ENCODE measurements at places on chromosomes 3 and 15. TPM values are rescaled to one million over a fixed set of nuclear protein-coding genes. Genes with fewer than 3 reads are reported as not detected.

The DPPA2 gene
- 0.92 TPM for polyA plus RNA-seq

The MLF1 gene
- 63.7 TPM for polyA plus RNA-seq

The LHFPL4 gene
- polyA plus RNA-seq, result 0.04 TPM

The SAMMSON gene
- not detected for polyA plus RNA-seq

GRCh38 chr3:14921034-14921616 lies 26.3 kb upstream of the NR2C2 start:
- DNase-seq, result peak; percentile 78

DNA sequence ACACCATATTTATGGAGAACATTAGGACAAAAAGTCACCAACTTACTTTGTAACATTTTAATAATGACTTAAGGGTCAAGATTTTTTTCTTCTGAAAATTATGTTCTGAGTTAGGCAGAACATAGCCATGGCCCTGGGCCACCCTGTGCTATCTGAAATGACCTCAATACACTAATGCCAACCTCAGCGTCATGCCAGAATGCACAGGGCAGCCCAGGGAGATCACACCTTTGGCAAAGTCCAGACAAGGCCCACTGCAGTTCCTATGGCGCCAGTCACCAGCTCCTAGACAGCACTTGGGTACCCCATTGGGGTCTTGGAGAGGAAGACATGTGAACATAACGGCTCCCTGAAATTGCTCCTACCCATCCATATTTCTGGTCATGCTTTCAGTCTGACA lies 33.1 kb downstream of the HCLS1 start:
- DNase-seq, result no peak

- no peak for DNase-seq
Observed at GRCh38 chr15:52010633-52011595, 8.1 kb upstream of the MAPK6 start.

- peak; percentile 79 for DNase-seq
Observed at GRCh38 chr3:186107215-186108105, 1.4 kb downstream of the ETV5 start.

DNA sequence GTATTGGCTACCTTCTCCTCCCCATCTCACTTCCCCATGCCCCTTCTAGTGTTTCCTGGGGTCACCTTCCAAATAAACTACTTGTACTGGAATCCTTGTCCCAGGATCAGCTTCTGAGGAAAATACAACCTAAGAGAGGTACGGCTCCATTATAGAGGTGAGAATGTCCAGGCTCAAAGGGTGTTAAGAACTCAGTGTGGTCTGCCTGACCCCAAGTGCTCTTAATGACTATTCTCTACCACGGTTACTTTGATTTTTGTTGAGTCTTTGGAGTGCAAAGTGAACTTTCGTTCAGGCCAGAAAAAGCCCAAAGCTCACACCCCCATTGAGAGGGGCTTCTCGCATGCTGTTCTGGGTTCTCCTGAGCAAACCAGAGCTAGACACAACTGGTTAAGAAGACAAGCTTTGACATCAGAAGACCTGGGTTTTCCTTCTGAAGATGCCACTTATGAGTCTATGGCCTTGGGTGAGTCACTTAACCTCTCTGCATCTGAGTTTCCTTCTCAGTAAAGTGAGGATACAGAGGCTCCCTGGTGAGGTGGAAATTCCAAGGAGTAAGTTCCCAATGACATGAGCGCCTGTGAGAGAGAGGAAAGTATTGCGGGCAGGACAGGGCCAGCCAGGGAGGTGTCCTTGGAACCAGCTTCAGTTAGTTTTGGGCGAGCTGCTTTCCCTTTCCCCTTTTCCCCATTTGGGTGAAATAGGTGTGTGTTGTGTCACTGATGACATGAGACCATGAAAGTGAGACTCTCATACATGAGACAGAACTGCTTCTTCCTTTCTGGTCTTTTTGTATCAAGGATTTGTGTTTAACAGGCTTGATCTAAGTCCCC lies 475.0 kb upstream of the PROK2 start:
- DNase-seq, result no peak

DNA sequence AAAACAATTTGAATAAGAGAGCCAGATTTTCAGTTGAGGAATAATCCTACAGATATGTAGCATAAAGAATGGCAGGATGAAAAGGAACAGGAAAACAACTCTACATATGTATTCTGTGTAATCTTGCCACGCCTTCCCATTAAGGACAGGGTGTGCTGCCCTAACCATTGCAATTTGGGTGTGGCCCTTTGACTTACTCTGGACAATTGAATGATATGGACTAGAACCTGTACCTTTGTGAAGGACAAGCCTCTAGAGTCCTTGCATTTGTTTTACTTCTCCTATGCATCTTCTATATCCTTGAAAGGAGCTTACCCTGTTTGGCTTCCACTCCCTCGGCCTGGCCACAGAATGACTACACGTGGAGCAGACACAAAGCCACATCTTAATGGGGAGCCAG lies 1261.6 kb upstream of the GBE1 start:
- no peak for DNase-seq

GRCh38 chr15:54119051-54119450 lies 140.8 kb downstream of the UNC13C start:
- DNase-seq, result no peak

GRCh38 chr3:85081191-85081906 lies 122.6 kb downstream of the CADM2 start:
- DNase-seq, result no peak

- no peak for DNase-seq
Observed at GRCh38 chr3:129358772-129359371, 69.6 kb downstream of the EFCAB12 start.

GRCh38 chr15:101107625-101108460 lies 144.0 kb downstream of the CHSY1 start:
- DNase-seq, result no peak

DNA sequence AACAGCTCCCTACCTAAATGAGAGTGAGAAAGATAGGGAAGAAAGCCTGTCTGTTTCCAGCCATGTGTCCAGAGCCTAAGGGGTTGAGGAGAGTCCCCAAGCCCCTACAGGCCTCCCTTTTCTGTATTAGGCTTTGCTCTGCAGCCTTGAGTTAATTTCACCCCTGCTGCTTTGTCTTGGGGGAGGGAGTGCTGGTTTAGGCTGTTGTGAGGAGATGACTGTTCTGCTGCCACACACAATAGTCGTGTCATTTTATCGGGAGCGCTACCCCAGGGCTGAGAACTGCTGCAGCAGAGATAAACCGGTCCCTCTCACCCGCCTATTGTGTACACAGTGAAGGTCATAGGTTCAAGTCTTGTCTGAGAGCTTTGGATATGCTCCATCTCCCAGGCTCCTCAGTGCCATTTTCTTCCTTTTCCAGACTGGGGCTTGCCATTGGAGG lies 1.4 kb downstream of the ZNF609 start:
- no peak for DNase-seq

All from renal pelvis (tissue), 12 donors.